ENCODE measurements at places on chromosomes 4 and X.

DNA sequence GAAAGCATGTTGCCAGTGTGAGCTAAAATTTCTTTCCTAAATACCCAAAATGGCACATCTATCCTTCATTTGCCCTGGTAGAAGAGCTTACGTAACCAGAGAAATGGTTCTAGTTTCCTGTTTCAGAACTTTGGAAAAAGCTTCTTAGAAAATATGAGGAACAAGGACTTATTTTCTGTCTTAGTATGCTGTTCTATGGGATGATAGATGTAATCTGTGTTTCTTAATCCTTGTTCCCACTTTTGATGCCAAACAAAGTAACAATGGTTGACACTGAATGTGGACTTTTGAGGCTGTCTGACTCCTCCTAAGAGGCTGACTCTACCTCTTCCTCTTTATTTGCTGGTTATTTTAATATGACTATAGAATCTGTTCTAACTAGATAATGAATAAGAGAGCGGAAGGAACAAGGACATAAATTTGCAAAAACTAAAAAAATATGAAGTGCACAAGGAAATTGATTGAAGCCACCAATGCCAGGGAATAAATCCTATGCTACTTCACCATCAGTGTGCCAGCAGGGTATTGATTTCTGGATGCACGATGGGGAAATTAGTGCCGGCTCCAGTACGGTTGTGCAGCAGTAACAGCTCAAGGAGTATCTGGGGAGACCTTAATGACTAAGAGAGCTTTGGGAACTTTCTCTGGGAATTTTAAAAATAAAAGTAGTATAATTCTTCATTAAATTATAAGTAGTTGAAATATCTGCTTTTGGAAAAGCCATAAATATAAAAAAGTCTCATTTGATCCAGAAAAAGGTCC, 39.4 kb upstream of the TET2 start:
- DNase-seq: no peak

DNA sequence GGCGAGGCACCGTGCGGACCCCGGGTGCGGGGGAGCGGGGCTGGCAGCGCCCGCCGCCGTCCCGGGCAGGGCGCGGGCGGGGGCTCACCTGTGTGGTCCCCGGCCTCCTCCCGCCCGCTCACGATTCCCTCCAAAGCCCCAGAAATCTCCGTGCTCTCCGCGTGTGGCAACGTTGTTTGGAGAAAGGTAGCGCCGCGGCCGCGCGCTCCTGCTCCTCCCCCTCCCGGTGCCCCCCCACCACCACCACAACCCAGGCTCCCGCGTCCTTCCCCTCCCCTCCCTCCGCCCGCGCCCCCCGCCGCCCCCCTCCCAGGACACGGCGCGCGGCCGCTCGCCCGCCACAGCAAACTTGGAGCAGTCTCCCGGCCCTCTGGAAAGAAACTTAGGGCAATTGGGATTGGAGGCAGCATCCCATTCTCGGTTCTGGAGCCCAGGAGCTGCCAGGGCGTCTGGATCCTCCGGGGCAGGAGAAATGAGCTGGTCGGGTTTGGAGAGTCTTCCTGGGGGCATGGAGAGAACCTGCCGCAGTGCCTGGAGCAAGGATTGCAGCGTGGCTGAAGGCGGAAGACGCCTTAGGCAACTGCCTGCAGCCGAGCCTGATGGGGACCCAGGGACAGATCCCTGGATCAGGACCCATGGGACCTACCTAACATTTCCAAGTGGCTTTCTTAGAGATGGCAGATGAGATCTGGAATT, 855 bp downstream of the KLF3 start:
- peak; percentile 53 for DNase-seq

DNA sequence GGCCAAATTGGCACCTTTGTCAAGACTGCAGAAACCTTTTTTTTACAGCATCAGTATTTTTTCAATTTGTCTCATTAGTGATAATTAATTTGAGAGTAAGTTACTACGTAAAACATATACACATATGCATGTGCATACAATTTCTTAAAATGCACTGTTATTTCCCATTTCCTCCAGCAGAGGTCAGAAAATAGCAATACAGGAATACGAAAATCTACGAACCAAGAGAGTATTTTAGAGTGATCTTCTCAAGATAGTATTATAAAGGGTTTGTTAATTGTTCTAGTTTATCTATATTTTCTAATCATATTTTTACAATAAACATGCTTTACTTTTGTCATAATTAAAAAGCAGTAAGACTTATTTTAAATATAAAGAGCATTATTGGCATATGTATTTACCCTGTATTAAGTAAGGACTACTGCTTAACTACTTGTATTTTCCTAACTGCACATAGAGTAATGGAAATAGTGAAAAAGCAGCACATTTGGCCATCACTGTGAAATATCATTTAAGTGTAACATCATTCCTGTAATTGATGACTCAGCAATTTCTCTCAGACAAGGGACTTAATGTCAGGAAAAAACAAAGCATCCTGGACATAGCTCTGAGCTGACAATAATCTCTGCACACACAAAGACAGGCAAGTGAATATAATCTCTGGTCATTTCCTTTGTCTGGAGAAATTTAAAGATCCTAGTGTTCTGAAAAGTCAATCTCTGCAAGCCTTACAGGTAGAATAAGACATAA, 45.6 kb downstream of the MAOB start:
- no peak for DNase-seq

GRCh38 chr4:20284990-20285389, 33.3 kb downstream of the SLIT2 start:
- no peak for DNase-seq

DNA sequence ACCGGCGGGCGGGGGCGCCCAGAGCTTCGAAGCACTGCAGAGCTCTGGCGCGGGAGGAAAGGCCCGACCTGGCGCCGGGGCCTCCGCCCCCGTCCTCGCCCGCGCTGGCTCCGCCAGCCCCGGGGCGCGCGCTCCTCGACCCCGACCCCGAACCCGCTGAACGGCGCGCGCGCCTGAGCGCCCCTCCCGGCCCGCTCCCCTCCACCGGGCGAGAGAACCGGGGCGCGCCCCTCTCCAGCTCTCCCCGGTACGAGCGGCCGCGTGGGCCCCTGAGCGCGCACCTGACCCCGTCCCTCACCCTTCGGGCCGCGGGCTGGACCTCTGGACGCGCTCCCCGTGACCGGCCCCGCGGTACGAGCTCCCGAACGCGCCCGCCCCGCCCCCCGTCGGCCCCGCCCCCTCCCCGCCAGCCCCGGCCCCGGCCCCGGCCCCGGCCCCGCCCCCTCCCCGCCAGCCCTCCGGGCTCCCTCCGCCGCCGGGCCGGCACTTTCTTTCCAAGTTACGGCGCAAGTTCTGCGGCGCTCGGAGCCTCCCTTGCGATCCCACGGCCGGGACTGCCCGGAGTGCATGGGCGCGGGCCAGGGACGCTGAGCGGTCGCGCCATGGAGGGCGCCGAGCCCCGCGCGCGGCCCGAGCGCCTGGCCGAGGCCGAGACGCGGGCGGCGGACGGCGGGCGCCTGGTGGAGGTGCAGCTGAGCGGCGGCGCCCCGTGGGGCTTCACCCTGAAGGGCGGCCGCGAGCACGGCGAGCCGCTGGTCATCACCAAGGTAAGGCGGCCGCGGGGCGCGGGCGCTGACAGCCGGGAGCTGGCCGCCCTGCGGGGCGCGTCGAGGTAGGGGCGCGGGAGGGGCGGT, at the start of gene SHROOM2:
TSS of gene SHROOM2 (plus strand) at position 486 of the 854 bp plus-strand sequence. CDS start at position 603, 117 bp downstream.
- DNase-seq: no peak

DNA sequence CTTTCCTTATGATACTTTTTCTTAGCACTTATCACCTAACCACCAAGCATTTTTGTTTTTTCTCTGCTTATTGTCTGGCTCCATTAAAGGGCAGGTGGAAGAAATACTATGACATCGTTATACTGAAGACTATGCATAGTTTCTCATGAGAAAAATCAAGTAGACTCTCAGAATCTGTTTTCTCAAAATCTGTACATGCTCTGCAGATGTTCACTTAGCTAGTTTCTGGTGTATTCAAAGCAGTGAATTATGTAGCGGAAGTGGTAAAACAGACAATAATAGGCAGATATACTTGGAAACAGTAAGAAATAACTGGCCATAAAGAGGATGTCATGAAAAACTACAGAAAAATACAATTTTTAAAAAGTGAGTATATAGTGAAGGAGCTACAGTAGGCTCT, 146.0 kb downstream of the STIM2 start:
- no peak for DNase-seq

DNA sequence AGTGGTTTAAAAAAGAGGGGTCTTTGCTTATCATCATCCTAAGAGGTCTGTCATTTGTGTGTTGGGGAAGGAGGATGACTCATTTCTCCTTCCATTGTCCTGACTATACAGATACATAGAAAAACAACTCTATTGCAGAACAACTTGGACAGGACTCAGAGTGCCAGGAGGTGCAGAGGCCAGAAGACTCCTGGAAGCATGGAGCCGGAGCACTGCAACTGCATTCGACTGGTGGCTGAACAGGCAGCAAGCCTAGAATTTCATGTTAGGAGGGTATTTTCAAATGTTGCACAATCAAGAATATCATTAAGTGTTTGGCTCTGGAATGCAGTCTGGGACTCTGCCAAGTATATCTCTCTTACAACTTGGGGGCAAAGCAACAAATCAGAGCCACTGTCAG, 35.0 kb upstream of the MAML3 start:
- DNase-seq: no peak

GRCh38 chr4:40316782-40317635, 18.1 kb upstream of the CHRNA9 start:
- DNase-seq: peak; percentile 49

- DNase-seq: no peak
These were observed 78.0 kb upstream of the STX18 start for GRCh38 chr4:4619821-4620220.

DNA sequence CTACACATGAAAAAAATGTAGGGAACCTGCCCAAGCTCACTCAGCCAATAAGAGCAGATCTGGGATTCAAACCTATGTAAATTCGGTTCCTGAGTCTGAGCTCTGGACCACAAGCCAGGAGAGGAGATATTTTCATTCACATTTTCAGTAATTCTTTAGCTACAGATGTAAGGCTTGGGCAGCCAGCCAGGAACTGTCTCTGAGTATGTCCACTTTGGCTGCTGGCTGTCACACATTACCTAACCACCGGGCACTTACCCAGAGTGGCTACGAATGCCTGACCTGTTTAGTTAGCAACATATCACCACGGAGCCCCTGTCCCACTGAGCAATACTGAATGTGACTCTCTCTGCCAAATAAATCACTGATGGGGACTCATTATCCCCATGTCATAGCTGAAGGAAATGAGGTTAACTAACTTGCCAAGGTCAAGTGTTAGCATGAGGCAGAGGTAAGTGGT, 15.3 kb downstream of the USP46 start:
- no peak for DNase-seq

- DNase-seq: no peak
These were observed 245.7 kb downstream of the TENM3 start for GRCh38 chr4:182488896-182489295.

GRCh38 chrX:134713618-134714107, 55.4 kb upstream of the PLAC1 start:
- DNase-seq: no peak

GRCh38 chrX:67726018-67726417, 182.2 kb downstream of the AR start:
- no peak for DNase-seq

DNA sequence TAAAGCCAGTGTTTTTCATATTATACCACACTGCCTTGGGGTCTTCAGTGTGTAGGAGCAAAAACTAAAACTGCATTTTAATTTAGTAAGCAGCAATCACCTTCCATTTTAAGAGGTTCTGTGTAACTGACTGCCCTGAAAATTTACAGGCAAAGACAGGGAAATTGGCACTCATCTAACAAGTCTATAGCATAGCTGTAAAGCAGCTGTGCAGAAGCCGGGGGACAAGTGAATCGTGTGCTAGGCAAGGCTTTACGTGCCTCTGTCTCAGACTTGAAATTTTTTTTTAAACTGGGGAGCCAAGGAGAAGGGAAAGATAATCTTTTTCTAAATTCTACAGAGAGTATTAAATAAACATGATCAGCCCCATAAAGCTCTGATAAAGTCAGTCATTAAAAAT, 39.7 kb downstream of the TSPAN5 start:
- DNase-seq: no peak

DNA sequence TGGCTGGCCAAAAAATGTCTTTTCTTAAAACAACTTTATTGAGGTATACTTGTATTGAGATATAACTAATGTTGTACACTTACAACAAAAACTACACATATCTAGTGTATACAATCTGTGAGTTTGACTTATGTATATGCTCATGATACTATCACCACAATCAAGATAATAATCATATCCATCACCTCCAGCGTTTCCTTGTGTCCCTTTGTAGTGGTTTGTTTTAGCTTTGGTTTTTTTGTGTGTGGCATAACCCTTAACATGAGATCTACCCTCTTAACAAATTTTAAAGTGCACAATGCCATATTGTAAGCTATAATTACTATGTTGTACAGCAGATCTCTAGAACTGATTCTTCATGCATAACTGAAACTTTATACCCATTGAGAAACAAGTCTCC, 13.4 kb upstream of the PCSK1N start:
- DNase-seq: no peak

DNA sequence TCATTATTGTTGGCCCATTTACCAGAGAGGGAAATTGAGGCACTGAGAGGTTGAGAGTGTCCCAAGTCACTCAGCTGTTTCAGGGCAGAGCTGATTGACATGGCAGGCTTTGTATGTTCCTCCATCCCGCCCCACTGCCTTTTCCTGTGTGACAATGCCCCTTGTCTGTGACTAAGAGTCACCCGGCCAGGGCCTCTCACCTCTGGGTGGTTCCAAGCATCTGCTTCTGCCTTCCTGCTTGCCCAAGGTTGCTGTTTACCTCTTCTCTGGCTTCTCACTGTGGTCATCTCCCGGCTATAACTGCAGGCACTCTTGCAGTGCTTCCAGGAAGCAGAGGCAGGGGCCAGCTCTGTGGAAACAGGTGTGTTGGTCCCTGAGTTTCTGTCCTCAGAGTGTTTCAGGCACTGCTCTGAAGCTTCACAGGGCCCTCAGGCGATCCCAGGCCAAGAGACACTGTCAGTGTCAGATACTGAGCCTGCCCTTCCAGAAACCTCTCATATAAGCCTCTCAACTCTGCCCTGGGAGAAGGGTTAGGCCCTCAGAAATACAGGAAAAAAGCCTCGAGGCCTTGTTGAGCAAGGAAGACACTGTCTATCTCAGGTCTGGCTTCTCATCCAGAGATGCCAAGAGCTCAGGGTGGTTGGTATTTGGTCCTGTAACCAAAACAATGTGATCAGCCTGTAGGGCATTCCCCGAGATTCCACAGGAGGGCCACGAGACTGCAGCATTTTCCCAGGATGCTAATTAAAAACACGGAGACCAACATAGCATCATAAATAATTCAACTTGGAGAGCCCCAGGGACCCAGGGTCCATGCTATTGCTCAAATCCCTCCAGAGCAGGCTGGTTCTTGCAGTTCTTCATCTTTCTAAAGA, 42.0 kb upstream of the PROM1 start:
- no peak for DNase-seq

DNA sequence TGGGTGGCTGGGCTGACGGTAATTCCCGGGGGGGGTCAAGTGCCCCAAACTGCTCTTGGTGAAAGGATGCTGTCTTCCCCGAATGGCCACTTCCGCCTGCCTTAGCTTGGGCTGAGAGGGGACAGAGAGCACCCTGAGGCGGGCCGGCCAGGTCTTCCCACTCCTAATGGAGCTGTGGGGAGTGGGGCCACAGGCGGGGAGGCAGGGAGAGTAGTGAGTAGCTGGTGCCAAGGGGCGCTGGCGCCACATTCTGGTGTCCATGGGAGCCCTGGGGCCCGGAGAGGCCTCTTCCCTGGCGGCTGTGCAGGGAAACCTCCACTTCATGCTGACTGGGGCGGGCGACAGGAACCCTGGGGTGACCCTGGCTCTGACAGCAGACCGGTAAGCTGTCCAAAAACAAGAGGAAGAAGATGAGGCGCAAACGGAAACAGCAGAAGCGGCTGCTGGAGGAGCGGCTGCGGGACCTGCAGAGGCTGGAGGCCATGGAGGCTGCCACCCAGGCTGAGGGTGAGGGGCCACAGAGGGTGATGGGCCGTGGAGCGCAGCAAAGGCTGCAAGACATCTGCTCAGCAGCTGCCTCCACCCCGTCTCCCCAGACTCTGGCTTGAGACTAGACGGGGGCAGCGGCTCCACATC, 2.7 kb downstream of the SRPK3 start:
- no peak for DNase-seq

Data from activated naive CD4-positive, alpha-beta T cell treated with anti-CD3 and anti-CD28 coated beads, Interleukin-2, amount 50 U/mL, for 16 hours (primary cell).